ENCODE measurements at places on chromosomes 6 and 20.
A peak's percentile ranks its signal among the peaks of the same experiment; 100 is the strongest.

GRCh38 chr20:34283844-34284243 lies 19.3 kb downstream of the AHCY start:
- no peak for DNase-seq

DNA sequence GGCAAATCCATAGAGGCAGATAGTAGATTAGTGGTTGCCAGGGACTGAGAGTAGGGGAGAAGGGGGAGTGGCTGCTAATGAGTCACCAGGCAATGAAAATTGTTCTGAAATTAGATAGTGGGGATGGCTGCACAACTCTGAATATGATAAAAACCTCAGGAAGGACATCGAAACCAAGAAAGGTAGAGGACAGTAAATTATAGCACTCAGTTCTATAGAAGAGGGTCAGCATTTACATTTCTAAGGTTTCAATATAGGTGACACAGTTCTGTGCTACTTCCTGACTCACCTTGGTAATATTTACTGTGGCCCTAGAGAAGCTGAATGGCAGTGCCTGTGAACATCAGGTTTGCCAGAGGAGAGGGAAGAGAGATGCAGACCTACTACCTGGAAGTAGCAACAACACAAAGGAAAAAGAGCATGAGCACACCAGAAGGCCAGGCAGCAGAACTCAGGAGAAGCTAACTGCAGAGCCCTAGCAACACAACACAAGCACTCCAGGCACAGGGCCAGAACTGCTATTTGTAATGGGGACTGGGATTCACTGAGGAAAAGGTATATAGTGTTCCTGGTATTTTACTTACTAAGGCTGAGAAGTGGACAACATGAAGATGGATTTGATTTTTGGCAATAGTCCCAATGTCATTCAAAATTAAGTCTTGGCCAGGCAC lies 75.9 kb downstream of the PLCG1 start:
- DNase-seq, result peak; percentile 45

DNA sequence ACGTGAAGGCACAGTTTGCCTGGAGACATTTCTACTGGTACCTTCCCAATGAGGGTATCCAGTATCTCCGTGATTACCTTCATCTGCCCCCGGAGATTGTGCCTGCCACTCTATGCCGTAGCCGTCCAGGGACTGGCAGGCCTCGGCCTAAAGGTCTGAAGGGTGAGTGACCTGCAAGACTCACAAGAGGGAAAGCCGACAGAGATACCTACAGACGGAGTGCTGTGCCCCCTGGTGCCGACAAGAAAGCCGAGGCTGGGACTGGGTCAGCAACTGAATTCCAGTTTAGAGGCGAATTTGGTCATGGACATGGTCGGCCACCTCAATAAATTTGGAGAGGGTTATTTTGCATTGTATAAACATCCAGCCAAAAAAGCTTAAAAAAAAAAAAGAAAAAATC lies 420.3 kb upstream of the FLRT3 start:
- no peak for DNase-seq

DNA sequence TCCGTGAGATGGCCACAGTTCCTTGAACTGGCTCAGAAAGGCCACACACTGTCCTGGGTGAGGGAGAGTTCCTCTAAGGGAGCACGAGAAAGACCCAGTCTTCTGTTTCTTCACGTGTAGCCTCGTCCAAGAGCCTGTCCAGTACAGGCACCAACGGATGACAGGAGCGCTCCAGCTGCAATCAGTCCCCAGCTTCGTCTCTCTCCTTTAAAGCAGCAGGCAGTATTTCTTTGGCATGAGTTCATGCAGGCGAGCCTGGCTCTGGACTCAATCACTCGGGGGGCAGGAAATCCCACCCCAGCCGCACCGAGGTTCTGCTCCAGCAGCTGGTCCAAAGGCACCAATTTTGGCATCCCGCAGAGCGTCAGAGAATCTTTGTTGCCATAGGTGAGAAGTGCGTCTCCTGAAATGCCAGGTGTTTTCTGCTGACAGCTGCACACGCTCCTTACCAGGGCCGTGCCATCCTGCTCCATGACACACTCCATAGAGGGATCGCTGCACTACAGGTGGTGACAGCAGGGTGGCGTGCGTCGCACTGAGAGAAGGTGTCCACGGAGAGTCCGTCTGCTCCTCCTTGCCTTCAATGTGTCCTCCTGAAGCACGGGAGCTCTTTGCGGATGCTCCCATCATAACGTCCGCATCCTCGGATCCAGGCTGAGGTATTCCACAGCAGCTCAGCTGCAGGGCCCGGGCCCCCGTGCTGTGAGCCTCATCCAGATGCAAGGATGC lies 59.6 kb upstream of the AFDN start:
- DNase-seq, result no peak

DNA sequence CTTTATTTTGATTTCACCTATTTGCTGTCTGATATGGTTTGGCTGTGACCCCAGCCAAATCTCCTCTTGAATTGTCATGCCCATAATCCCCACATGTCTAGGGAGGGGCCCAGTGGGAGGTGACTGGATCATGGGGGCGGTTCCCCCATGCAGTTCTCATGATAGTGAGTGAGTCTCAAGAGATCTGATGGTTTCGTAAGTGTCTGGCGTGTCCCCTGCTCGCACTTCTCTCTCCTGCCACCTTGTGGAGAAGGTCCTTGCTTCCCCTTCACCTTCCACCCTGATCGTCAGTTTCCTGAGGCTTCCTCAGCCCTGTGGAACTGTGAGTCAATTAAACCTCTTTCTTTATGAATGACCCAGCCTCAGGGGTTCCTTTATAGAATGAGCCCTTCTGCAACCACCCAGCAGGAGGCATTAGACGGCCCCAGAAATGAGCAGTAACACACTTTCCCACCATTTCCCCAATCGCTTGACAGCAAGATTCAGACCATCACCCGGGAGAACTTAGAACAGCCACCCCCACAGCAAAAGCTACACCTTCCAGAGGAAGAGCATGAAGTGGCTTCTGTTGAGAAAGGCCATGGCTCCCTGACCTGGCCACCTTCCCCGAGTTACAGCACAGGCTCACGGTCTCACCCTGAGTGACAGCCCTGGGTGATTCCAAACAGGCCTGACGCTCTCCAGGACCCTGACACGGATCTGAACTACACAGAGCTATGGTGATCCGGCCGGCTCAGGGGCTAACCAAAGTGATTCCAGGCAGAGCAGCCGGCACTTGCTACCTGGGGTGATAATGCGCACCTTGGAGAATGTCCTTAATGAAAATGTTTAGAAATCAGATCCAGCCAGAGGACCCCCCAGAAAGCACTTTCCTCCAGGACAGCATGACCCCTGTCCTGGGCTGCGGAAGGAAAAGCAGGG lies 131.2 kb upstream of the CDH4 start:
- peak; percentile 80 for DNase-seq

- DNase-seq, result no peak
Measured at GRCh38 chr20:63509088-63509564, 10.2 kb upstream of the EEF1A2 start.

- no peak for DNase-seq
Measured at GRCh38 chr6:169795196-169795595, 43.8 kb downstream of the ERMARD start.

GRCh38 chr20:37343212-37343993 lies 2.5 kb upstream of the SRC start:
- no peak for DNase-seq

- DNase-seq, result no peak
Measured at GRCh38 chr6:166343150-166343487, 774 bp upstream of the SFT2D1 start.

DNA sequence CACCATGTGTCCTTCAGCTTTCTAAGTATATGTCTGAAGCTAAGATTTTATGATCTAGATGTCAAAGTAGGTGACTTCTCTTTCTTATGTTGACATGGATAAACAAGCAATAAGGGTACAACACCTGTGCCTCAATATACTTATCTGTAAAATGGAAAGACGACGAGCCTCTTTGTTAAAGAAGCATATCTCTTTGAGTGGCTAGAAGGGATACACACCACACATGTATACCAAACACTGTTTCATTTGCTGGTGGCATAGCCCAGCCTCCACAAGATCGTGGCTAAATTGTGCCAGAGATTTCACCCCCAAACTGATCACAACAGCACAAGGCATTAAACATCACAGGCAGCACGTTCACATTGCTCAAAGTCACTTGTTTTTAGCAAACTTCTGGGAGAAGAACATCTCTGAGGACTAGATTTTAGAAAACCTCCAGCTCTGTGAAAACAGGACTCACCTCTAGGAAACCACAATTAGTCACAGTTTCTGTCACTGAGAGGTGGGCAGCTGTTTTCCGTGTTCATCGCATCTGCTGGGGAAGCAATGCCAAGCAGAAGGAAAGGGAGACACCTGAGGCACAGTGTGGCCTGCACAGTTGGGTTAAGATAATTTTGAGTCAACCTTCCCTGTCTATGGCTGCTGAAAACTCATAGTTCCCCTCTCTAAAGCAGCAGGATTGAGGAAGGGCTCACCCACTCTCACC lies 263.0 kb upstream of the PLCB4 start:
- no peak for DNase-seq

DNA sequence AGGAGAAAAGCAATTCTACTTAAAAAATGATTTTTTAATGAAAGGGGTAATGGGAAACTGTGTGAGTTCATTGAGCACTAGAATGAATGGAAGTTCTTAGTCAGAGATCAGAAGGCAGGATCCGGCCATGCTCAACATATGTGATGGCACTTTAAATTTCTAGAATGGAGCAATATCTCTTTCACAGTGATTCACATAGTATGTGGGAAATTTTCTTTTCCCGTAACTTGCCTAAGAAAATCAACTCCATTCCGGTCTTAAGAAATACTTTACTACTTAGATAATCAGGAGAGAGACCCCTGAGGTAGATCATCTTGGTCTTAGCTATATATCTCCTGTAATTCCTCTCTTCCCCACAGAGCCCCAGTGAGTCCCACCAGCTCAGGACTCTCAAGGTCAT lies 131.8 kb downstream of the SCML4 start:
- peak; percentile 86 for DNase-seq

DNA sequence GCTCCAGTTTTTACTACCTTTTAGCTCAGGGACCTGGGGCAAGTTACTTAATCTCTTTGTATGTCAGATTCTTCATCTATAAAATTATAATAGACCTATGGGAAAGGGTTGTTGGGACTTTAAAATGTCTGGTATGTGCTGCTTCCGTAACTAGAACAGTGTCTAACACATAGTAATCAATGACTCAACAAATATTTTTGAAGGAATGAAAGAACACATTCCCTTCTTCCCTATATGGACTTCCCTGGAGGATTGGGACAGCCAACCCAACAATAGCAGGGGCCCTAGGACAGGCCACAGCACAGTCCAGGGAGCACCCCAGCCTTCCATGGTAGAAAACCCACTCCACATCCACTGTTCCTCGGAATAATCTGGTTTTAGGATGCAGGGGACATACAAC lies 50.7 kb upstream of the TPD52L1 start:
- DNase-seq, result peak; percentile 96

GRCh38 chr20:62876902-62877816 lies 15.5 kb upstream of the TCFL5 start:
- DNase-seq, result peak; percentile 45

DNA sequence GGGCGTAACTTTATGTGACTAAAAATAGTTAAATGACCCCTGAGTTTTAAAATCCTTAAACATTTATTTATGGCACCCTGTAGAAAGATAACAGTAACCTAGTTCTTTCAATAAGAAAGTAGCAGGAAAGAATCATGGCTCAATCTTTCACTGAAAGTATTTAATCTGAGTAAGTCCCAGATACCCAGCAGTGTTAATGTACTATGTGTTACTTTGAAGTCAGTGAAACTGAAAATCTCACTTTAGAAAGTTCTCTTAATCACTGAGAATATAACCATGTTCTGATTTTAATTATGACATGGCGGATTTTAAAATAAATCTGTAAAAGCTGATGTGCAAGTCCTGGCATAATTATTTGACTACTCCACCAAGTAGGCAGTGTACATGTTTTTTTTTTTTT lies 8.1 kb upstream of the HEY2 start:
- no peak for DNase-seq

GRCh38 chr6:168880271-168880670 lies 373.4 kb downstream of the THBS2 start:
- no peak for DNase-seq

GRCh38 chr20:8221887-8222419 lies 89.9 kb downstream of the PLCB1 start:
- DNase-seq, result no peak

Data from fibroblast of skin of right biceps (primary cell).